Left renal pelvis (tissue), 4 donors: ENCODE measurements at places on chromosomes 1 and 21.

DNA sequence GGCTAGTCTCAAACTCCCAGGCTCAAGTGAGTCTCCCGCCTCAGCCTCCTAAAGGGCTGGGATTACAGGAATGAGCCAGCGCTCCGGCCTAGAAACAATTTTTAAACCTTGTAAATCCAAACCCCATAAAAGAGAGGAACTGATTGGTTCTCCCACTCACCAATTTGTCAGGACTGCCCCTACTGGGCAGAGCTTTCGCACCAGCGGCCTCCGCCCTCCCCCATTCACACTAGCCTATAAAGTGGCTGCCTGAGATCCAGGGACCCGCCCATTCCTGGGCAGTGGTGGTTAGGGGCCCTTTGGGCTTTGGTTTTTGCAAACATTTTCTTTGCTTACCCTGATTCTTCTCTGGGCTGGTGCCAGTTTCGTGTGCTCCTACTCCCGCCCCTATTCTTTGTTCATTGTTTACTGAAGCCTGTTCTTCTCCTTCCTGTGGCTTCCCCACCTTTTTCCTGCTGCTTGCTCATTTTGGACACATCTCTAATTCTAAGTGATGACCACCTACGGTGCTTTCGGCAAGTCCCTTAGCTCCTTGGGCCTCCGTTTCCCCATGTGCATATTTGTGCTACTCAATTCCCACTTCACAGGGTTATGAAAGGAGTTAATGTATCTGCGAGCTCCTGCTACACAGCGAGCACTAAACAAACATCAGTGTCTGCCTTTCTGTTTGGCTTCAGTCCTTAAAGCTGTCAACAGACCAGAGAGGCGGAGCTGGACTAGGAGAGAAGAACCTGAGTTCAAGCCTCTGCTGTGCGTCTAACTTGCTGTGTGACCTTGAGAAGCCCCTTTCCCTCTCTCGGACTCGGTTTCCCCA is 39.8 kb upstream of the CLIC4 start:
- DNase-seq: peak; percentile 60

DNA sequence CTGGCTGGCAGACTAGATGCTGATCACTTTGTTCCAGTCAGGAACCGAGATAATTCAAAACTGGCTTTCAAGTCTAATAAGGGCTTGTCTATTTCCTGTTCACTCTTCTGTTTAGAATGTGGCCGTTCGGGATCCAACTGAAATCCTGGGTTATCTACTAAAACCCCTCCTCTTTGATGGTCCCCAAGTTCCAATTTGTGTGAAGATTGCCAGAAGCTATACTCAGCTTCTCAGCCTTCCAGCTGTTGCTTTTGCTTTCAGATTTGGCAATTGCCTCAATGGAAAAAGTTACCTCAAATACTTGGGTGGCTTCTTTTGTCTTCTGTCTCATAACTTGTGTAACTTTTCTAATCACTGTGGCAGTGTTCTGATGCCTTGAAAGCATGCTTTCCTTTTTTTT is 43.7 kb downstream of the BTBD8 start:
- no peak for DNase-seq

GRCh38 chr21:30943243-30943642 is 61.9 kb upstream of the KRTAP11-1 start:
- no peak for DNase-seq

DNA sequence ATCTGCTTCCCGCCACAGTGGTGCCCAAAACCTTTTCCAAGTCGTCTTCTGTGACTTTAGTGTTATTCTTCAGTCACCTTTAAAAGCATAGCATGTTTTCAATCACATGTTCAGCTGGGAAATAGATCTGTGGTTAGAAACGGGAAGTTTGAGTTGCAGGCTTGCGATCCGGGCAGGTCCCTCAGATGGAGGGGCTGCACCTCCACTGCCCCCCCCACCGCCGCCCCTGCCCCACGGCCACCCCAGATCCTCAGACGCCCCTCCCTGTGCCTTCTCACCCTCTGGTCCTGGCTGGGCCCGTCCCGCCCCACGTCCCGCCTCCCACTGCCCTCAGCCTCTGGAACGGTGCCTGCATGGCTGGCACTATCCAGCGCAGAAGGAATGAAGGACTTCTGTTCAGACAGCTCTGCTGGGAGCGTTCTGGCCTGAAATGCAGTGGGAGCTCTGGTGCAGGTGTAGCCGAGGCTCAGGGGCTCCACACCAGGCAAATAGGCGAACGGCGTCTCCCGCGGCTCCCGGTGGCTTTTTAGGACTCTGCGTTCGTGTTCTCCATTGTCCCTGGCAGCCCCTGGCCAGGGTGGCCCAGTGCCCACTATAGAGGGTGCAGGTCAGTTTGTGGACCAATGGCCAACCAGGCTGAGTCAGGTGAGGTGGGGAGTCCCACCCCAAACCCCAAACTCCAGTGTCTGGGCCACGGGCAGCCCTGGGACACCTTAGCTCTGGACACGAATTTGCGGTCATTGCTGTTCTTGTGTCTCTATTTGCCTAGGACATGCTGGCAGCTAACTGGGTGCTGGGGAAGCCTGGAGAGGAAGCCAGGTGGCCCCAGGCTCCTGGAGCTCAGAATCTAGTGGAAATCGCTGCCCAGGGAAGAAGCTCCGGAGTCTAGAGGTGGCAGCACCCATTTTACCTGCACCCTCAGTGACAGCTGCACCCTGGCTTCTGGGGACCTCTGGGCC is 67.1 kb downstream of the FAAP20 start:
- no peak for DNase-seq

GRCh38 chr1:230985711-230986110 is 6.8 kb downstream of the ARV1 start:
- no peak for DNase-seq

DNA sequence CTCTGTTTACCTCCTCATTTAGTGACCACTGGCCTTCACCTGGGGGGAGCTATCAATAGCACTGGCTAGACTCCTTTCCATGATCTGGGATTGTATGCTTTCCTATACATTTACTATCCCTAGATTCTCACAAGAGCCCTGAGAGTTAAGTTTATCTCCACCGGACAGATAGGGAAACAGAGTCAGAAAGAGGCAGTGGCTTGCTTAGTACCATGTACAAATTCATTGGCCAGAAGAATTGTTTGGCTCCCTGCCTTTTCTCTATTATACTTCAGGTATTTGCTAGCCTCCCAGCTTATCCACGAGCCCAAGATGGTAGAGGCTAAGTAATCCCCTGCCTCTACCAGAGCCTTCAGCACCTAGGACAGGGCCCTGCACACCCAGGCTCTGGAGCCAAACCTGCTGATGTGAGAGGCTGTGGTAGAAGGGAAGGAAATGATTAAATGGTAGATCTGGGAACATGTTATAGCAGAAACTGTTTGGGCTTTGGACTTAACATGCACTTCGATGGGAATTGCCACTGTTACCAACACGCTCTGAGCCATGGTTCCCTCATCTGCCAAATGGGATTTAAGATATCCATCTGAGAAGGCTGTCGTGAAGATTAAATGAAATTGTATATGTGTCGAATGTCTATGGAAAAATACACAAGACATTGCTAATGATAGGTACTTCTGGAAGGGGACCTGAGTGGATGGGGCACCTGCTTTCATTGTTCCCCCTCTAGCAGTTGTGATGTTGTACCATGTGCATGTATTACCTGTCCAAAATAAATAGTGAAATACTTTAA is 3.1 kb upstream of the BLACAT1 start:
- no peak for DNase-seq

GRCh38 chr1:87730274-87731216 is 401.9 kb downstream of the LMO4 start:
- no peak for DNase-seq

- DNase-seq: no peak
Observed at GRCh38 chr1:242806324-242806723, 281.8 kb upstream of the PLD5 start.

- DNase-seq: no peak
Observed at GRCh38 chr1:16352842-16353535, 709 bp upstream of the FBXO42 start.
